RPMI7951 (cell line): ENCODE measurements at places on chromosomes 5 and 9. TPM values are rescaled to one million over a fixed set of nuclear protein-coding genes. Genes with fewer than 3 reads are reported as not detected.

The PRLR gene
- 0.10 and 0.12 TPM in 2 replicates for total RNA-seq

The SOWAHA gene
- total RNA-seq: not detected in 2 replicates

The SLC46A2 gene
- total RNA-seq: not detected in 2 replicates

The PCDHGA9 gene
- 0.88 and 1.1 TPM in 2 replicates for total RNA-seq

The CD274 gene
- total RNA-seq: 4.9 and 5.7 TPM in 2 replicates

The ZDHHC11B gene
- total RNA-seq: not detected in 2 replicates

- DNase-seq: peak; percentile 40
Observed at GRCh38 chr9:122777935-122778627, 10.7 kb upstream of the OR5C1 start.

DNA sequence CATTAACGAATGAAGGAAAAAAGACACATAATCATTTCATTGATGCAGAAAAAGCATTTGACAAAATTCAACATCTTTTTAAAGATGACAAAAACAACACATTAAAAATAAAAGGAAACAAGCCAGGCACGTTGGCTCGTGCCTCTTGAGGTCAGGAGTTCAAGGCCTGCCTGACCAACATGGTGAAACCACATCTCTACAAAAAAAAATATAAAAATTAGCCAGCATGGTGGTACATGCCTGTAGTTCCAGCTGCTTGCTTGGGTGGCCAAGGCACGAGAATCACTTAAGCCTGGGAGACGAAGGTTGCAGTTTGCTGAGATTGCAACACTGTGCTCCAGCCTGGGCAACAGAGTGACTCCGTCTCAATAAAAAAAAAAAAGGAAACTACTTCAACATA, 77.0 kb downstream of the ERCC6L2 start:
- no peak for DNase-seq

DNA sequence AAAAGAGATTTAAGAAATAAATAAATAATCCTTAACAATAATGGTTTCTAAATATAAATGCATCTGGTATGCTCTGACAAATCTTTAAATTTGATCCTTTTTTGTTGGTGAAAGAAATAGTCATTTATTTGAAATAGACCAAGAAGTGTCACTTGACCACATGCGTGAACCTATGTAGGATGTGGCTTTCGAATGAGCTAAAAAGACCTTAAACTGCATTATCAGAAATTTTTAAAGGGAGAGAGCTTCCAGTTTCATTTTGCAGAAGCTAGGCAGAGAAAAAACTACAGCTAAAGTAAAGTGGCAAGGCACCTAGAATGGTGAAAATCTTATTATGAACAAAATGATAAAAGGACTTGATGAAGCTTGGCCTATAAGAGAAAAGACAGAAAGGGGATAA, 309.2 kb upstream of the EFNA5 start:
- no peak for DNase-seq

DNA sequence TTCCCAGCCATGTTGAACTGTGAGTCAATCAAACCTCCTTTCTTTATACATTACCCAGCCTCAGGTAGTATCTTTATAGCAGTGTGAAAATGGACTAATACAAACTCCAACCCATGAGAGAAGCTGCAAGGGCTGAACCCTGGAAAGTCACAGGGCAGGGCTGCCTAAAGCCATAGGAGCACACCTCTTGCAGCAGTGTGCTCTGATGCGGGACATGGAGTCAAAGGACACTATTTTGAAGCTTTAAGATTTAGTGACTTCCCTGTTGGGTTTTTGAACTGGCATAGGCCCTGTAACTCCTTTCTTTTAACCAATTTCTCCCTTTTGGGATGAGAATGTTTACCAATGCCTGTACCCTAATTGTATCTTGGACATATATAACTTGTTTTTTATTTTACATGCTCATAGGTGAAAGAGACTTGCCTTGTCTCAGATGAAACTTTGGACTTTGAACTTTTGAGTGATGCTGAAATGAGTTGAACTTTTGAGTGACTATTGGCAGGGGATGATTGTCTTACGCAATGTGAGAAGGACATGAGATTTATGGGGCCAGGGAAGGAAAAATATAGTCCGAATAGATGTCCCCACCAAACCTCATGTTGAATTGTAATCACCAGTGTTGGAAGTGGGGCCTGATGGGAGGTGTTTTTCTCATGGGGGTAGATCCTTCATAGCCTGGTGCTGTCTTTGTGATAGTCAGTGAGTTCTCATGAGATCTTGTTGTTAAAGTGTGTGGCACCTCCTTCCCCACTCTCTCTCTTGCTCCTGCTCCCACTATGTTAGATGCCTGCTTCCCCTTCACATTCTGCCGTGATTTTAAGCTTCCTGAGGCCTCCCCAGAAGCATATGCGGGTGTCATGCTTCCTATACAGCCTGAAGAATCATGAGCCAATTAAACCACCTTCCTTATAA, 159.5 kb upstream of the SPEF2 start:
- no peak for DNase-seq

DNA sequence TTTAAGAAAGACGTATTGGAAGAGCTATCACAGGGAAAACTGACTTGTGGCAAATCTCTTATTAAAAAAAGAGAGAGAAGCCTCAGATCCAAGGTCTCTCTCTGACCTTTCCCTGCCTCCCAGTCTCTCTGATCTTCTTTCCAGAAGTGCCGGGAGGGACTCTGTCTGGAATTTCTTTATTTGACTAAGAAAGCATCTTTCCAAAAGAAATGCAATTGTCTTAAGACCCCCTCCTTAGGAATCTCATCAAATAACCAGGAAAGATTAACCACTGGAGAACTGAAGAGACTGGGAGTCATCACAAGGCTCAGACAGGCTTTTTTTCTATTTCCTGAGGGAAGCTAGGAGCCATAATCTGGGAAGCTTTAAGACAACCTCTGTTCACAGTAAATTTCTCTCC, 4.6 kb downstream of the C1QTNF3 start:
- DNase-seq: no peak
